CD4-positive, CD25-positive, alpha-beta regulatory T cell (primary cell): ENCODE measurements at places on chromosomes 5 and 9. TPM values are rescaled to one million over a fixed set of nuclear protein-coding genes. Genes with fewer than 3 reads are reported as not detected.

- DNase-seq = no peak
Observed at GRCh38 chr5:12672141-12672540, 767.9 kb upstream of the CTNND2 start.

- no peak for DNase-seq
Observed at GRCh38 chr9:133560944-133561343, 26.4 kb downstream of the ADAMTSL2 start.

DNA sequence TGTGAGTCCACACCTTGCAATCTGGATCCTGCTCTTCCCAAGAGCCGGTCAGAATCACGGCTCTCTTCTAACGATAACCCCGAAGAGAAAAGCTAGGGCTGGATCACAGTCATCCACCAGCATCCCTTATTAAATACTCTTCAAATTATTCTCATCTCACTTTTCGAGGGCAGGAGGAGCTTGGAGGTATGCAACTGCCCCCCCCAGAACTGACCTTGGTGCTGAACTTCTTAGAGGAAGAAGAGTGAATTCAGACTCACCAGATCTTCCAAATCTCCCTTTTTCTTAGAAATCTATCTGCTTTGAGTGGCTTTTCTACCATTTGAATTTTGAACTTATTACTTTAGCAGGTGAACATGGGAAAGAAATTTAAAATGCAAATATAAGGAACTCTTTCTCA is 75.7 kb downstream of the MED10 start:
- no peak for DNase-seq

DNA sequence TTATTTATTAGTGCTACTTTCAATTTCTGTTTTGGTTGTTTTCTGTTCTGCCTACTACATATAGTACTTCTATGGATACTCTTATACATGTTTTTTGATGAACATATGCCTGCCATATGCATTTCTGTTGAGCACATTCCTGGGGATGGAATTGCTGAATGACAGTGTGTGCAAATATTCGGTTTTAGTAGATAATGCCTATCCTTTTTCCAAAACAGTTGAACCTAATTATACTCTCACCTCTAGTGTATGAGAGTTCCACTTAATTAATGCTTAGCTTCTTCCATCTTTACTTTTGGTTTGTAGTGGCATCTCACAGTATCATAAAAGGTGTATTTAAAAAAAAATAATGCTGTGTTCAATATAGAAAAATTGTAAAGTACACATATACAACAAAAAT is 96.8 kb downstream of the ADGRV1 start:
- no peak for DNase-seq

GRCh38 chr5:171954721-171955120 is 51.7 kb downstream of the FBXW11 start:
- no peak for DNase-seq

DNA sequence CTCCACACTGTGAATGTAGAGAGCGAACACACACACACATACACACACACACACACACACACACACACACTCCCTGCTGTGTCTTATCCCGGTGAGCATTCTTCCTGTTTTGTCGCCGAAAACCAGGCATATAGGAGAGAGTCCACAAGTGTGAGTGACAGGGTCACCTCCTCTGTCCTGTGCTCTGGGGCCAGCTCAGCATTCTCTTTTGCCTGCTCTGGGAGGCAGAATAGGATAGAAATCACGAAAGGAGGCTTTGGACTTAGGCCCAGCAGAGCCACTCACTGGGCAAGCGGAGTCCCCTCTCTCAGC is 3.0 kb downstream of the LAMC3 start:
- DNase-seq = no peak

- DNase-seq = no peak
Observed at GRCh38 chr9:134918646-134919045, 934 bp upstream of the FCN1 start.

GRCh38 chr5:96692441-96692840 is 30.3 kb downstream of the CAST start:
- DNase-seq = no peak

The LIFR gene
- total RNA-seq = not detected

DNA sequence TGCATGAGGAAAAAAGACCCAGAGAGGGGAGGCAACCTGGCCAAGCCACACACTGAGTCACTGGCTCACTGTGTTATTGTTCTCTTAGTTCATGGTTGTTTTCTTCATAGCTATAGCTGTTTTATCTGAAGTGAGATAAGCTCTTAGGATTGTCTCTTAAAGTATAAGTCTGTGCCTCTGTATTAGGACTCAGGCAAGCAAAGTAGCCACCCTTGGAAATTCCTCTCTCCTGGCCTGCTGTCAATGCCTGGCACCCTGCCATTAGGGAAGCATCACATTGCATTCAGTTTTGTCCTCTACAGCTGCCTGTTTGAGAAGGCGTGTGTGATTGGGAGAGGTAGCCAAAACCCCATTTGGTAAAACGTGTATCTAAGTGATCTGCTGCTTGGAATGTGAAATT is 147.4 kb upstream of the GLRA1 start:
- DNase-seq = no peak

The PCDHGB4 gene
- not detected for total RNA-seq

- DNase-seq = no peak
Observed at GRCh38 chr9:92171822-92172221, 56.6 kb upstream of the SPTLC1 start.

GRCh38 chr5:58133631-58134296 is 326.1 kb downstream of the PLK2 start:
- no peak for DNase-seq

- no peak for DNase-seq
Observed at GRCh38 chr5:102628441-102629175, 126.5 kb upstream of the PAM start.

DNA sequence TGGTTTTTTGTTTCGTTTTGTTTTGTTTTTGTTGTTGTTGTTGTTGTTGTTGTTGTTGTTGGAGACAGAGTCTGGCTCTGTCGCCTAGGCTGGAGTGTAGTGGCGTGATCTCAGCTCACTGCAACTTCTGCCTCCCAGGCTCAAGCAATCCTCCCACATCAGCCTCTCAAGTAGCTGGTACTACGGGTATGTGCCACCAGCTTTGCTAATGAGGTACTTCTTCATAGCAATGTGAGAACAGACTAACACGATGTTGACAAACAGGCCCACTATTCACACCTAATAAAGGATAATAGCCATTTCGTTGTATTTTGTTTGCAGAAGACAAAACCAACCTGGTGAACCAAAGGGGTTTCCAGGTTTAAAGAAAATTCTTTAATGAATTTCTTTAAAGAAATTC is 130.9 kb downstream of the DIRAS2 start:
- no peak for DNase-seq

DNA sequence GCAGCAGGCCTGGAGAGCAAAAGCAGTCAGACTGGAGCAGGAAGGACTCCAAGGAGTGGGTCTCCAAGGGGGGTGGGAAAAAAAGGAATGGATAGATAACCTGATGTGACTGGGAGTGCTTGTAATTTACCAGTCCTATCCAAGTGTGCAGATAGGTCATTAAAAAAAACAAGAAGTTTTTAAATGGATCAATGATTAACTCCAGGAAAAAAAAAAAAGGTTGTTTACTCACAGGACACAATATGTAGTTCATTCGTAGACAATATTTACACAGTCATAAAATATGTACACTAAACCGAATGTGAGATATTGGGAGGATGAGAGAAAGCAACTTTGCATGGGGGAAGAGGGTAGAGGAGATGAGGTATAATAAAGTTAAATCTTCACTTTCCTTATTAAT is 20.4 kb downstream of the ZBTB5 start:
- DNase-seq = no peak
